GM12878 (cell line): ENCODE measurements at places on chromosomes 7 and 10.

DNA sequence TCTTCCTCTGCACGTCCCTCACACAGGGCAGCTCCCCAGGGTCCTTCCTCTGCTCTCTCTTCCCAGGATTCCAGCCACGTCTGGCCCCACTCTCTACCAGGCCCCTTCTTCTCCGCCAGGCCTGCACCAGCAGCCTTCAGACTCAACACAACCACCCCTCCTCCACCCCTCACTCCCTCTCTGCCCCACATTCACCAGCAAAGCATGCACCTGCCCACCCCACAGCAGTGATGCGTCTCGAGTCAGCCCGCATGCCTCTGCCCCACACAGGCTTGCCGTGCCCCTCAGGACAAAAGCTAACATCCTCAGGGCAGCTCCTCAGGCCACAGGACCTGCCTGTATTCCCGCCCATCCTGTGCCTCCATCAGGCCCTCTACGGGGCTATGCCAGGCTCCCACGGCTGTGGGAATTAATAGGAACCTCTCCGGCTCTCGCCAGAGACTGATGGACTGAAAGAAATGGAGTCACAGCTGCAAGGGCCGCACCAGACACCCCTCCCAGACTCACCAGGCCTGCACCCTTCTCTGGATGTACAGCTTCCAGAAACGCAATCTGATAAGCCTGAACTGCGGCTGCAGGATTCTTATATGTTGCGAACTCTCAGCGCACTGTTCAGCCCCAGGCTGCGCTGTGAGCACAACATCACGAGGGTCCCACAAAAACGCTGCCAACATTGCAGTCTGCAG, 100.1 kb downstream of the CYTH3 start:
- DNase-seq = no peak

- no peak for DNase-seq
Measured at GRCh38 chr10:99872367-99873162, 90.1 kb downstream of the ABCC2 start.

DNA sequence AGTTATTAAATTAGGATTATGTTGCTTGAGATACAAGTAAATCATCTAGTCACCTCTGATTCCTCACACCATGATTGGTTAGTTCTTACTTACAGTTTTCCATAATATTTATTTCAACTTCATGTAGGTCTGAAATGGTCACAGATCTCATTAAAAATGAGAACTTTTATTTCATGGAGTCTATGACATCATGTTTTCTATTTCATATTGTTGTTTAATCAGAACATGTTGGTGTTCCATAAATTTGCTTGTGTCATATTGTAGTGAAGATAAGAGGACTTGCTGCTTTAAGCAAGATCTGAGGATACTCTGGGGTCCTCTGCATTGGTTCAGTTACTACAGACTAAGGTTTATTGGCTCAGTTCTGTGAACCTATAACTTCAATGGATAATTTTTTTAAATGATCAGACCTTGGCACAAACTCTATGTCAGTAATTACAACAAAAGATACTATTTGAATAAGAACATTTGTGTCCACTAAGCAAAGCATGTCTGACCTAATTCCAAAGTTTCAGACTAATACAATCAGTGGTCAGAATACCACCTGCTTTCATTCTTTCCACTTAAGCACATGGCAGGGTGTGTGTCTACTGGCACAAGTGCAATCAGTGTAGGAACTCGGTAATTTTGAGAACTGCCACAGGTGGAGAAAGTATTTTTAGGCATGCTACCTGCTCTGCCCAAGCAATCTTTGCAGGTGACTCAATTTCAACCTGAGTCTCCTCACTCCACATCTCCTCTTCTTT, 68.5 kb downstream of the CCDC71L start:
- no peak for DNase-seq

DNA sequence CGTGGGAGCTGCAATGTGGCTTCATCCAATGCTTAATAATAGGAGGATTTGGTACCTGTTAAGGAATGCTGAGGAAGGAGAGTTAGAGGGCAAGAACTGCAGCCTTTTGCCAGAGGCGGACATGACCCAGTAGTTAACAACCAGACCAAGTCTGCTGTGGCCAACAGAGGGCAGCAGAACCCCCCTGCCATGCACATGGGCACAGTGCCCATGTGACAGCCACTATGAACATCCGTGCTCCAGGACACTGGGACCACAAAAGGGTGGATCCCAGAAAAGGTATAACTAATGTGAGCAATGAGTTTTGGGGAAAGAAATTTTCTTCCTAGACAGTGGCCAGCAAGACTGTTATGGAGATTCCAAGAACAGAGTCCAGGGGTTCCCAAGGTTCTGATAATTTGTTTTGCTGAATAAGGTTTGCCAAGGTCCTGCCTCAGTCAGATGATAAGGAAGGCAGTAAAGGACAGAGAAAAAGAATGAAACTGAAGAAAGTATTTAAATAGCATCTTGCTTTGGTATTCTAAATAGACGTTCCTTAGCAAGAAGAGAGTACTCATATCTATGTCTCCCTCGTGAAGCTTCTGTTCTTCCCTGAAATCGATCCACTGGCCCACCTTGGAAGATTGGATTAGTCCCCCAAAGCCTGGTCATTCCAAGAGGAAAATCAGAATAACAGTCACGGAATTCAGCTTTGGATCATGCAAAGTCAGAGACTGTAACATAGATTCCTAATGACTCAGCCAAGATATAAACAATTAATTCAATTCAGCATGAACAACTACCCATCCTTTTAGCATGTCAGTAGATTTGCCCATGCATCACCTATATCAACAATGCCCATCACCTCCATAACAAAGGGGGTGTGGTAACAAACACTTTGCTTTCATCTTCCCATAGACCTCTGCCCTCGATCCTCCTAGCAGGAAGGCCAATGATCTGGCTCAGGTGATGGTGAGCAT, 56.0 kb downstream of the LGI1 start:
- DNase-seq = no peak

DNA sequence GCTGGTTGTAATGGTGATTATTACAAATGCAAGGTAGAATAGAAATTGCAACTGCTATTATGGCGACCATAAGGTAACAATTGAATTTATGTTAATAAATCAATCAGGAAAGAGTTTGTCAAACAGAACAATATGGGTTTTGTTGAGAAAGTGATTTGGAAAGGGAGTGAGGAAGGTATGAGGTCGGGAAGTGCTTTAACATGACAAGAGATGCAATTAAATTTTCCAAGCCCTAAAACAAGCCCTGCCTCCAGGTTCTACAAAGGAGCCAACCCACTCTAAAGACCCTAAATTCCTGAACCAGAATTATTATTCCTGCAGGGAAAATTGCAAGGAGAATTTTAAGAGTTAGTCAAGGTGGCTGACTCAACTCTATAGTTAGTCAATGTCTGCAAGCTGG, 363.7 kb downstream of the BMPER start:
- DNase-seq = no peak

DNA sequence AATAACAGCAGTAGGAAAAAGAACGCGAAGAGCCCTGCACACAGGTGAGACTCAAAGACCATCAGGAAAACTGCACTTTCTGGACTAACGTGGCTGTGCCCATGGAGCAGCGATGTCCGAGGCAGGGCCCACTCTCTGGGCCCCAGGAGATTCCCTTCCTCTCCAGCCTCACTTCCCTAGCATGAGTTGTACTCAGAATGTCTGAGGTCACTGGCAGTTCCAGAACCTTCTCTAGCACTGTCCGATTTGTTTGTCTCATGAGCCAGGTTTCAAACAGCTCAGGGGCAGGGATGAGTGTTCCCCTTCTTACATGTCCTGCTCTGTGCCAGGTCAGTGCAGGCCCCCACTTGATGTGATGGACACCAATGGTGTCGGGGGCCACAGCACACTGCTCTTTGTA, 484.2 kb downstream of the PTPRN2 start:
- no peak for DNase-seq

DNA sequence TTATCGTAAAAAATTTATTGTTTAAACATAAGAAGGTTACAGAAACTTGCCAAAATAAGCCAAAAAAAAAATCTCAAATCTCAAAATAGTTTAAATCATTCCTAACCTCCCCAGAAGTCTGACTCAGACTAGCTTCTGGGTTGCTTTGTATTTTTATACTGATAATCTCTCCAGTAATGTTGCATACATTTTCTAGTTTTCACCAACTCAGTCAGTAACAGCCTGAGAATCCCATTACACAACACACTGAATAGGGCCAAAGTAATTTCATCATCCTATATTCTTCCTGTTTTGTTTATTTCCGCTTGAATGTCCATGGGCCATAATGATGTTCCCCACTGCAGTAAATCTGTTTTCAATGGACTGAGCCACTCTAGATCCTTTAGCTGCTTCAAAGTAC, 478.5 kb downstream of the GPAM start:
- no peak for DNase-seq

DNA sequence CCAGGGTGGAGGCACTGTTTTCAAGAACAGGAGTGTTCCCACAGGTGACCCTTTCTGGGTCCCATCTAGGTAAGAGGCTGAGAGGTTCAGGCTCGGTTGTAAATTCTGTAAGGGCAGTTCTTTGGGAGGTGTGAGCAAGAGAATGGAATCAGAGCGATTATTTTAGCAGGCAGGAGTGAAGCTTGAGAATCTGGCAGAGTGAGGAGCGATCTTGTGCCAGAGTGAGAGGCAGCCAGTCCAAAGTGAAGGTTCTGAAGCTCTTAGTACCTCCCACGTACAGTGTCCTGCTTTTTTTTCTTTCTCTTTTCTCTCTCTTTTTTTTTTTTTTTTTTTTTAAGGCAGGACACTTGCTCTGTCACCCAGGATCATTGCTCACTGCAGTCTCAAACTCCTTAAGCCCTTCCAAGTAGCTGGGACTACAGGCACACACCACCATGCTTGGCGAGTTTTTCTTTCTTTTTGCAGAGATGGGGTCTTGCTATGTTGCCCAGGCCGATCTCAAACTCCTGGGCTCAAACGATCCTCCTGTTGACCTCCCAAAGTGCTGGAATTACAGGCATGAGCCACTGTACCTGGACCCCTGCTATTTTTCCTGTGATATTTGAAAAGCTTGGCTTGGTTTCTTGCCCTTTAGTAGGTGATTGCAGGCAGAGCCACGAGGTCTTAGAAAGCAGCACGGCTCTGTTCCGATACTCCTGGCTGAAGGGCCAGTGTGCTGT, 10.9 kb downstream of the POR start:
- DNase-seq = no peak

DNA sequence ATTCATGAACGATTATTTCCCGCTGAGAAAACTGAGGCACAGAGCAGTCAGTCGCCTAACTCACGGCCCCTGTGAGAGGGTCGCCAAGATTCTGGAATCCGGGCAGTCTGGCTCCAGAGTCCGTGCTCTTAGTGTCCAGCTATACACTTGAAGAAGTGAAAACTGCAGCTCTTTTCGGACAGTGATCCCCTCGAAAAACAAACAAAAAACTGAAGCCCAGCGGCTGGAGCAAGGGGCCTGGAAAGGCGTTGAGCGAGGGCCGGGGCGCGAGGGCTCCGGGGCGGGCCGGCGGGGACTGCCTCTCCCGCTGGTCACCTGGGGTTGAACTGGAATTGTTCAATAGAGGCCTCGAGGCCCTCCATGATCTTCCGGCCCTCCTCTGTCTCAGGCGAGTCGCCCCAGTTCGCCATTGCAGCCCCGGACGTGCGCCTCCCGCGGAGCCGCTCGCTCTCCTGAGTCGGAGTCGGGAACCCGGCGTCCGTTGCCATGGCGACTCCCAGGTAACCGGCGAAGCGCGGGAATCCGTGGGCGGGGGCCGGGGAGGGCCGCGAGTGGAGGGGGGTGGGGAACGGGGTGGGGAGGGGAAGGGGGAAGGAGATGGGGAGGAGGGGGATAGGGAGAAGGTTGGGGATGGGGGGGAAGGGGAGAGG, 881 bp downstream of the C10orf67 start:
- DNase-seq = no peak

DNA sequence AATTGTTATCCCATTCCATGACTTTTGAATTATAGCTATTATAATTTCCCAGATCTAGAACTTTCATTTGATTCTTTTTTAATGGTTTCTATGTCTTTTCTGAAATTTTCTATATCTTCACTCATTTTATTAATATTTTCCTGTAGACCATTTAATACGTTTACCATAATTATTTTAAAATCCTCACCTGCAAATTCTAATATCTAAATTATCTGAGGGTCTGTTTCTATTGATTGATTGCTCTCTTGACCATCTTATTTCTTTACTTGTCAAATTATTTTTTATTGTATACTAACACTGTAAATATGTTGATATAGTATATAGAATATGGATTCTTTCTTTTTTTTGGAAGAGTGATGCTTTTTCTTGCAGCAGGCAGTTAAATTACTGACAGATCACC, 229.3 kb upstream of the CTBP2 start:
- DNase-seq = no peak

DNA sequence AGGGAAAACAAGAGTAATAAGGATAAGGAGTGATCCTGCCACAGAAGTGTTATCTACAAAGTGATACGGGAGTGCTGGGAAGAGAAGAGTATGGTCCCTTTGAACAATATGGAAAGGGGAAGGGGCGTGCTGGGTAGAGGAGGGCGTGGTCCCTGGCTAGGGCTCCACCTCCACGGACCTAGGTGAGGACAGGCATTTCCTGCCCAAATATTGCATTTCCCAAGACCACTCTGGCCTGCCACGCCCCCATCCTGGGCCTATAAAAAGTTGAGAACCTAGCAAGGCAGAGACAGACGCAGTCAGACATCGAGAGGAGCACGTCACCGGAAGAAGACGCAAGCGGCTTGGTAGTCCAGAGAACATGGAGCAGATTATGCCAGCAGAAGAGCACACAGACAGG, 22.8 kb downstream of the VSTM4 start:
- no peak for DNase-seq

- no peak for DNase-seq
Measured at GRCh38 chr10:29646960-29647461, 12.2 kb upstream of the SVIL start.
